ENCODE measurements at places on chromosomes 6 and 20.

DNA sequence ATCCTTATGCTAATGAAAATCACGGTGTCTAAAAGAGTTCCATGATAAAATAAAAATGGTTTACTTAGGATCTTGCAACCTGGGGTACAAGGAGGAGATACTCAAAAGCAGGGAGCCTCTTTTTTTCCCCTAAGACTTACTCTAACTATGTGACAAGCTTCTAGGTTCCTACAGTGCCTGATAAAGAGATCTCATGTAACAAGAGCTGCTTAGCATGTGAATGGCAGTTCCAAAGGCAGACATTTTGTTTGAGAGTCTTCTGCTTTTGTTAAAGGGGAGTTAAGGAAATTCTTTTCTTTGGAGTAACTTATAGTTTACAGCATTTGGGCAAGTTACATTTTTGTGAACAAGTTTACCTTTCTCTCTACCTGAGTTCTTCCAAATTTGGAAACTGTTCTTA lies 945.8 kb upstream of the ADGRB3 start:
- no peak for DNase-seq

- no peak for DNase-seq
These were observed 2.4 kb downstream of the PHACTR2 start for GRCh38 chr6:143680141-143680540.

DNA sequence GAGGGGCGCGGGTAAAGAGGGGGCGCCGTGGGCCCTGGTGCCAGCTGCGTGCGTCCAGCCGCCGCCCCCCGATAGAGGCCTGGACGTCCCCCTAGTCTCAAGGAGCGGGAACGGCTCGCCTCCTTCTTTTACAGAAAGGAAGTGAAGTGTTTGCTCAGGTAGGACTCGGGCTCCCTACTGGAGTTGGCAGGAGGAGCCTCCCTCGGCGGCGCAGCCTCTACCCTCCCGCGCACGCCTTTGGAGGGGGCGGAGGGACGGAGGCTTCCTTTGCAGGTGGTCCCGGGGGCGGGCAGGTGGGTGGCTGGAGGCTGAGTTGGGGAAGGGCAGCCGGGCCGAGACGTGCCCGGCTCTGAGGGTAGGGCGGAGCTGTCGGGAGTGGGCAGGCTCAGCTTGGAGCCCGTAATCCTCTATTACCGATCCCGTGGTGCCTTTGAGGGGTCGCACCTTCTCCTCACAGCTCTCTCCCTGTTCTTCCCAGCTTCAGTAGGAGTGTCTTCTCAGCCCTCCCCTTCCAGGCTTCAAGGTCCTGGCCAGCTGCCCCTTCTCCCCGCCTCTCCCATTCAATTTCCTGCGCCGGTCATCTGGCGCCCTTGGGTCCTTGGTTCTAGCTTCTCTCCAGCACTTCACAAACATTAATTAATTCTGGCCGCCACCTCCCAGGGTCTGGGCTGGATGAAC lies 728 bp downstream of the ITPR3 start:
- no peak for DNase-seq

DNA sequence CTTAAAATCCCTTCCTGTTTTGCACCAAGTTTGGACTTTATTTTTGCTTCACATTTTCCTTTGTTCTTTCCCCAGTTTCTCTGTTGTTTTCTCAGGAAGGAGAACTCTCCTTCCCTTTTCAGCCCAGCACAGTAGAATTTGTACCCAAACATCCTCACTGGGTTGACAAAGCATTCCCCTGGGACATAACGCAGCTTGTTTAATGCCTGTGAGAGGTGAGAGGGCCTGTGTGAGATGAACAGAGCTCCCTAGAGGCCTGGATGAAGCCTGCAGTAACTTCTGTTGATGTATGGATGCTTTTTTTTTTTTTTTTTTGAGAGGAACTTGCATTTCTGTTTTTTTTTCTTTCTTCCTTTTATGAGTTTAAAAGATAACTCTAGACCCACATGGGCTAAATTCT lies 104.9 kb upstream of the SLC22A23 start:
- DNase-seq = peak; percentile 92

GRCh38 chr6:30787954-30788353 lies 43.6 kb upstream of the IER3 start:
- DNase-seq = no peak

DNA sequence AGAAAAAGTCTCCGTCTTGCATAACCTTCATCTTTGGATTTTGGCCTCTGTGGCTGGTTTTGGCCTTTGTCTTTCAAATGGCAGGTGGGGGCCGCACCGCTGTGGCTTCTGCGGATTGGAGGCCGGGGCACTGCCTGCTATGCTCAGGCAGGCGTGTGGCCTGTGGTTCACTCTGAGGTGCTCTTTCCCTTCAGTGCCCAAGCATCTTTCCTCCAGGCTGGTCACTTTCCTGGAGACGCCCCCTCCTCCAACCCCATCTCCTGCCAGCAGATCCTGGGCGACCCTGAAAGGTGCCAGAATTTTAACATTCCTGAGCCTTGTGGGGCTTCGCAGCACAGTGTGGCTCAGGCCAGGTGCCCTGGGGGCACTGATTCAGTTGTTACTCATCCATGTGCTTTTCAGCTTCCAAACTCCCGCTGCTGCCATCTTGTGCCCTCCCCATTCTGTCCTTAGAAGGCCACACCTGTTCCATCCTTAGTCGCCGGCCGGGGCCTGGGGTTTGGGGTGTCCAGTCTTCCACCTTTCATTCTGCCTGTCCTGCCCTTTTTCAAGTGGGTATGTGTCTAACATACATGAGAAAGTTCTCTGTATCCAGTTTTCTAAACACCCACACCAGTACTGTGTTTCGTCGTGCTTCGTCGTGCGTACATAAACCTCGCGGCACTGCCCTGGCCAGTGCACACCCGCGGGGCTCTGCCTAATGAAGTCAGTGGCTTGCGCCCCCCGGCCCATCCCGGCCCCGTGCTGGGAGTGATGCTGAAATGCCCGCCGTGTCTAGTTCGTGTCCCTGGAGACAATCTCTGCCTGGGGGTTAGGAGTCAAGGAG lies 12.1 kb downstream of the SS18L1 start:
- DNase-seq = no peak

DNA sequence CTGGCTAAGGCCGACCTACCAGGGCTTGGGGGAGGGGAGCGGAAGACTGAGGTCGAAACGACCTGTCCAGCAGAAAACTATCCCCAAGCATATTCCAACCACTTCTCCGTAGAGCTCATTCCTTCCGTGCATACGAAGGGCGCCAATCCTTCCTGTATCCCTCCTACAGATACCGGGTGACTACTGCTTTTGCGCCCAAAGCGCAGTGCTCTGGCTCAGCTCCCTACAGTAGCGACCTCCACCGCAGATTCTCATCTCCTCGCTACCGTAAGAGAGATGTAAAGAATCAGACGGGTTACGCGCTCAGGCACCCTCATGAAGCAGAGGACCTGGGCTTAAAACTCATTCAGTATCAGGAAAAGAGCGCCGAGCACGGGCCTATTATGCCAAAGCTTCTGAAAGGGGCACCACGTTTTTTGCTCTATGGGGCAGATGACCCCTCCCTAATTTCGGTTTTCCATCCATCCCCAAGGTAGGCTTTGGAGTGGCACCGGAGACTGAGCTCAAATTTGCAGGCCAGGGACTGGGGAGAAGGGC lies 563 bp upstream of the NNAT start:
- no peak for DNase-seq

DNA sequence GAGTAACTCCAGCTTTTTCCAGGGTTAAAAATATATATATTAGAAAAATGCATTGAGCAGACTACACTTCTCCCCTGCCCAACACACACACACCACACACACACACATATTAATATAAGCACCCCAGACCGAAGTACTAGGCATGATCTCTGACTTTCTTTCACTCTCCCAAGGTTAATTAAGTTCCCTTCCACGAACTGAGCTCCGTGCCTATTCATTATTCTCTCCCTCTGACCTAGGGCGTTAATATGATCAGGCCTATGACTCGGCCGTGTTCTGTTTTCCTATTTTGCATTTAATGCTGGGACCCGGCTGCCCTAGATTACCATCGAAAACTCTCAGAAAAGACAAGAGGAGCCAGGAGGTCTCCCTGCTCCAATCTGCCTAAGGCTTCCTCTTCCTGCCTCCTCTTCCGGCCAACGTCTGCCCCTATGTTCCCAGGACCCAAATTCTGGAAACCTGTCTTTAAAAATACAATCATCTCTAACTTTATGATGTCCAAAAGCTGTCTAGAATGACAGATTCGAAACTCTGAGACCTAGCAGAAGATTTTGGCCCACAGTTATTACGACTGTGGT lies 6.1 kb upstream of the POU3F2 start:
- no peak for DNase-seq

- no peak for DNase-seq
These were observed 75.1 kb upstream of the ATXN1 start for GRCh38 chr6:16836144-16836981.

DNA sequence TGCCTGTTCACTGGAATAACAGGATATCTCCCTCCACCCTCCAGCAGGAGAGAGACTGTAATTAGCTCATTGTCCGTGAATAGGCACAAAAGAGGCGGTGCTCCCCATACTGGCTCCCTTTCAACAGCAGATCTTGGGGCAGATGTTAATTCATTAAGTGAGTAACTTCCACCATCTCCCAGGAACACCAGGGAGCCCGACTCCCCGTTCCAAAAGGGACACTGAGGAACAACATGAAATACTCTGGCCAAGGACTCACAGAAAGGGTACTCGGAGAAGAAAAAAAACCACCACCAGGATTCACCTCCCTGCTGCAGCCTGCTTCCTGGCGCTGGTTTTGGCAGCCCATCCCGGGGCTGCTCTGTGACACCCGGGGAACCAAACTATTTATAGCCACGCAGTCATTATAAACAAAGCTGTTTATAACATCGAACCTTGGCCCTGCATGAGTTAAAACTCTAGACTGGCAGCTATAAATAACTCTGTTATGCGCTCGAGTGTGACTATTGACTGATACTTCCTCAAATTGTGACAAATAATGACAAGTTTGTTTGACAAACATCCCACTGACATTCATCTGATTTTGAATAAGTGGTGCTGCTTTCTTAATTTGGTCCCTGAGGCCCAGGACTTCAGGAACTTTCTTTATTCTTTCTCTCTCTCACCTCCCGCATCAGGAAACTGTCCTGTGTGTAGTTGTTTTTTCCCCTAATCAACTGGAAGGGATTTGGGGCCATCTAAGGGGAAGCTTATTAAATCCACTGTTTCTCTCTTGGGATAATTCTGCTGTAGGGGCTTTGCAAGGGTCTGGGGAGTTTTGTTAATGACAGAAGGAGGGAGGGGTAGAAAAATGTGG lies 521.6 kb downstream of the CD83 start:
- peak; percentile 57 for DNase-seq
